NCI-H187 treated with DMSO at 0.1 percent for 48 hours (cell line): ENCODE measurements at places on chromosomes 1 and 21.

DNA sequence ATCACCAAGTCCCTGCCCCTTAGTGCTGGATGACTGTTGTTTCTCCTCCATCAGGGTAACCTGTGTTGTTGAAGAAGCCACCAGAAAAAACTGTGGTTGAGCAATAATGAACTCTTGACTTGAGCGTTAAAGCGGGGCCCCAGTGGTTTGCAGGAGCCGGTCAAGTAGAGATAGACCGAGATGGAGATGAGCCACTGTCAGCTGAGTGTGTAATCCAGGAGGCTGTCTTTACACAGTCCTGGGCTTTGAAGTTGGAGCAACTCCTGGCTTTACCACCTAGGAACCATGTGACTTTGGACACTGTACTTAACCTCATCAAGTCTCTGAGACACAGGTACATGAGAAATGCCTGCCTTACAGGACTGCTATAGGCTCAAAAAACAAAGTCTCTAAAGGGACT is 158.1 kb downstream of the ST6GALNAC3 start:
- no peak for DNase-seq

- DNase-seq, result no peak
Measured at GRCh38 chr1:210072896-210073504, 135.0 kb downstream of the SYT14 start.

- no peak for DNase-seq
Measured at GRCh38 chr1:183472488-183473216, at the start of gene SMG7. Gene SMG7 (plus strand): TSS chr1:183472499. CDS start chr1:183472621, 122 bp downstream.

- DNase-seq, result no peak
Measured at GRCh38 chr1:19435181-19435580, 50.2 kb downstream of the CAPZB start.
